ENCODE measurements at places on chromosomes 5 and 9.

DNA sequence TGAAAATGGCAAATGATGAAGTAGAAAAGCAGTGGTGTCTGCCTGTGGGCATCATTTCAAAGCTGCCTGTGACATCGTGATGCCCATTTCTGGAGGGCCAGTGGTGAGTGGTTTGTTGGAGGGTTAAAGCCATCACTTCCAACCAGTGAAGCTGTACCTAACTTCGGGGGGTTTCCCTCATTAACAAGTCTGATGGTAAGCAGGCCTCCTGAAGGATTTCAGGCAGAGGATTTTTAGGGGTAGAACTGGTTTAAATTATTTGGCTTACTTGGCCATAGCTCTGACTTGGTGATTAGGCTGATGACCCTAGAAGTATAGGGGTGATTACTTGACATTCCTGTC is 10.7 kb downstream of the TNFAIP8 start:
- no peak for DNase-seq

DNA sequence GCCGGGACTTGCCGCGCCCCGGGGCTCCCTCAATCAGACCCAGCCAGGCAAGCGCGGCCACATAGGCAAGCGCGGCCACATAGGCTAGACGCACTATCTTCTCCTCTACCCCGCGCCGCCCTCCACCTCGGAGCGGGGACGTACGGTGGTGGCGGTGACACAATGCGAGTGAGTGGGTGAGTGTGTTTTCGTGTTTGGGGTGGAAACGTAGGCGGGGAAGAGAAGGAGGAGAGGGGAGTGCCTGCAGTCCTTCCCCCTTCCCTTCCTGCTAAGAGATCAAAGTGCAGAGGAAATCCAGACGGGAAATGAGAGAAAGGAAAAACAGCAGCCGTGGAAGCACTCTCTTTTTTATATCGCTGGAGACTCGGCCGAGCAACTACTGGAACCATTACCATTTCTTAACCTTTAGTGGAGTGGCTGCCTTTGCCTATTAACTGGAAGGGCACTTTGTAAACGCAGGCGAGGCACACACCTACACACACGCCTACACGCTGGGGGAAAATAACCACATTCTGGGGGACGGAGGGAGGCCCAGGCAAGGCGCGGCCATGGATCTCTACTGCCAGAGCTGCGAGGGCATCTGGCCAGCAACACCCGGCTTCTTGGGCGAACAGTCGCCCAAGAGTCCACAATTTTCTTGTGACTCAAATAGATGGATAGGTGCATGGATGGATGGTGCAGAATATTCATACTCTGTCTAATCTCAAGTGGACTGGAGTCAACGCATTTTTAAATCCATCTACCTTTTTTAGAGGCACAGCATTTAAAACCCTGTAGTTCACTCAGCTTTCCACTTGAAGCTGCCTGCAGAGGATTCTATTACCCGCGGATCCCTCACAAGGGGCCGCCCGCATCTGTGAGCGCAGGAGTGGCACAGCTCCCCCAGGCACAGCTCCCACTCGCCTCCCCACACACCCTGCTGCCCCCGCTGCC is 2.1 kb downstream of the EDIL3 start:
- DNase-seq, result no peak

GRCh38 chr9:113738496-113738892 is 137.6 kb upstream of the ZNF618 start:
- DNase-seq, result no peak

DNA sequence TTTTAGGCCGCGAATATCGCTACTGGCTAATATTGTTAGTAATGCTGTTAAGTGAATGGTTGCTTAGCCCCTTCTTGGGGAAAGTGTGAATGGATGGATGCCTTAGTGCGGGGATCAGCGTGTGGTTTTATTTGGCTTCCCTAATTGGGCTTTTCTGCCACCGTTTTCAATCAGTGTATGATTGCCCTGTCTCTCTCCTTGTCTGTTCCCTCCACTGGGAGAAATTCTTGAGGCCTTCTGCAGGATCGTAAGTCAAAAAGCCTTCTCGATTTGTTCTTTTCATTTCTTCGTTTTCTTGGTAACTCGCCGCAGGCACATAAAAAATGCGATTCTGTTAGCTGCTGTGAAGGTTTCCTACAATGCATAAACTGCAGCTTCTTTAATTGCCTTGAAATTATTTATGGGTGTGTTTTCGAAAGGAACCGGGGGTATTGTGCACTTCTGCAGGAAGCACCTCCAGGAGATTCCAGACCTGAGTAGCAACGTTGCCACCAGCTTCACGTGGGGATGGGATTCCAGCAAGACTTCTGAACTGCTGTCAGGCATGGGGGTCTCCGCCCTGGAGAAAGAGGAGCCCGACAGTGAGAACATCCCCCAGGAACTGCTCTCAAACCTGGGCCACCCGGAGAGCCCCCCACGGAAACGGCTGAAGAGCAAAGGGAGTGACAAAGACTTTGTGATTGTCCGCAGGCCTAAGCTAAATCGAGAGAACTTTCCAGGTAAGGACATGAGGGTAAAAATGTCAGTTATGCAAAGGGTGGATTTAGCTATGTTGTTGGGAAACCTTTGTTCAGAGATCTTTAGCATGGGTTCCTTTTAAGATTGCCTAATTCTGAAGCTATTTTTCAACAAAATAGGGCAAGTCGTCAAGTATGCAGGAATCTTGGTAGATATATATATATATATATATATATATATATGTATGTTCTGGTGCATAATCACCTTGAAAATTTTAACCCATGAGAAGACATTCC is 700 bp downstream of the SKP2 start:
- no peak for DNase-seq

- DNase-seq, result no peak
Observed at GRCh38 chr9:117462861-117463260, 48.0 kb upstream of the ASTN2 start.

GRCh38 chr9:91146391-91147019 is 215.2 kb downstream of the AUH start:
- no peak for DNase-seq
